ENCODE measurements at places on chromosomes 5 and 9. TPM values are rescaled to one million over a fixed set of nuclear protein-coding genes. Genes with fewer than 3 reads are reported as not detected.

- no peaks in the 10 kb centered on the region for H3K27me3 ChIP-seq
- peak; percentile 80 for DNase-seq
- H3K4me1 ChIP-seq = peaks cover 27% of the 10 kb centered on the region
- H3K36me3 ChIP-seq = no peaks in the 10 kb centered on the region
Measured at GRCh38 chr5:143405063-143405848, 1.8 kb upstream of the NR3C1 start.

- DNase-seq = no peak
- H3K4me1 ChIP-seq = no peaks in the 10 kb centered on the region
- no peaks in the 10 kb centered on the region for H3K27me3 ChIP-seq
- no peak overlapping the region for H3K4me3 ChIP-seq
Measured at GRCh38 chr5:32326216-32326772, 13.6 kb upstream of the MTMR12 start.

DNA sequence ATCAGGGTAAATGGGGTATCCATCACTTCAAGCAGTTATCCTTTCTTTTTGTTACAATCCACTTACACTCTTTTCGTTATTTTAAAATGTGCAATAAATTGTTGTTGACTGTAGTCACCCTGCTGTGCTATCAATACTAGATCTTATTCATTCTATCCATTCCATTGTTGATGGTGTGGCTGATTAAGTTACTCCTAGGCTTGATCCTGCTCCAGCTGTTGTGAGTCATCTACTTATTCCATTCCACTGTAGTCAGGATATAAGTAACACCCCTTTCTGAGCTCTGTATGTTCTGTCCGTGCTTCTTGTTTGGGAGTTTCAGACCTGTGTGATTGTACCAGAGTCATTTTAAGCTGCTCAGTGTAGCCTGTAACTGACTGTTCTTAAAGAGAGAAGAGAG is 122.5 kb upstream of the RUSC2 start:
- H3K36me3 ChIP-seq = peaks cover 9% of the 10 kb centered on the region
- H3K27me3 ChIP-seq = no peaks in the 10 kb centered on the region
- no peak overlapping the region for H3K4me3 ChIP-seq
- H3K4me1 ChIP-seq = peaks cover 31% of the 10 kb centered on the region

DNA sequence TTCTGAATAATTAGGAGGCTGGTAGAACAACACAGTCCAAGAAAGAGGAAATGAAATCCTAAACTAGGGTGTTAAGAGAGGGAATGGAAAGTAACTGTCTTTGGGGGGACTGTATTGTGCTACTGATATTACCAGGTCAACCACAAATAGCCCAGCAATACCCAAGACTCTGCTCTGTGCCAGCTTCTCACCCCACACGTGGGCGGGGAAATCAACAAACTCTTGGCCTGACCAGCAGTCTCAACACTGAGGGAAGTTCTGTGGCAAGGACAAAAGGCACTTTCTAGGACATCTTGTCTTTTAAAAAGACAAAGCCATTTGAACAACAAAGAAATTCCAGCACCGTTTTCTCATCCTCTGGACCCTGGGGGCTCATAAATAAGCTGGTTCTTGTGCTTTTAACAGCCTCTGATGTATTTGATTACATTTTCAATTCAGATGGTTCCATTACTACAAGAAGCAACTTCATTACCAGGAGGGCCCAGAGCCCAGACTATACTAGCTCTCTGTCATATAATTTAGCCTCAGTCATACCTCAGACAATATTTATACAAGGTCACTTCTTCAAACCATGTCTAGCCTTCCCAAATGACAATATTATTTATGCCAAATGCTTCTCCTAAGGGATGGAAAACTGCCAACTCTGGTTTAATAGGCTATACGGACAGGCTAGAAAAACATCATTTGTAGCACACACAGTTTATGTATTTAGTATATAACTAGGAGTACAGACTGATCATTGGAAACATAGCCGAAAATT is 297.8 kb downstream of the CWC27 start:
- H3K4me3 ChIP-seq = no peak overlapping the region
- peaks cover 6% of the 10 kb centered on the region for H3K4me1 ChIP-seq
- no peak for DNase-seq
- H3K36me3 ChIP-seq = no peaks in the 10 kb centered on the region

GRCh38 chr5:143435210-143435657 is 31.7 kb upstream of the NR3C1 start:
- no peaks in the 10 kb centered on the region for H3K27me3 ChIP-seq
- peak; percentile 18 for DNase-seq
- H3K4me1 ChIP-seq = no peaks in the 10 kb centered on the region

DNA sequence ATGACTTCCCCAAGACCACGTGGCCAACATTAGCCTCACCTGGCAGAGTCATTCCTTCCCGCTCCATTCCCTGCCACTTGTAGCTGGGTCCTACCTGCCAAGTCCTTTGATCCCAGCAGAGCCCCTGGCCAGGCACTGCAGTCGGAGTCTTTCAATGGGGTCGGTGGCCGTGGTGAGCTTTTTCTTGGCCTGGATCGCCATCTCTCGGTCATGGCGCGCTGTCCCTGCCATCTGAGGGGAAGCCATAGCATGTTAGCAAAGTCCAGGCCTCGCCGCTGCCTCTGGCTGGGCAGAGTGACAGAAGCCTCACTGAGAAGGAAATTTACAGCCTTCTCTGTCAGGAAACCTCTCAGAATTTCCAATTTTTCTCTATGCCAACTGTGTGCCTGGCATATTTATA is 17.5 kb downstream of the CAPSL start:
- no peaks in the 10 kb centered on the region for H3K36me3 ChIP-seq
- DNase-seq = no peak
- H3K27me3 ChIP-seq = peaks cover 3% of the 10 kb centered on the region
- no peak overlapping the region for H3K27ac ChIP-seq

DNA sequence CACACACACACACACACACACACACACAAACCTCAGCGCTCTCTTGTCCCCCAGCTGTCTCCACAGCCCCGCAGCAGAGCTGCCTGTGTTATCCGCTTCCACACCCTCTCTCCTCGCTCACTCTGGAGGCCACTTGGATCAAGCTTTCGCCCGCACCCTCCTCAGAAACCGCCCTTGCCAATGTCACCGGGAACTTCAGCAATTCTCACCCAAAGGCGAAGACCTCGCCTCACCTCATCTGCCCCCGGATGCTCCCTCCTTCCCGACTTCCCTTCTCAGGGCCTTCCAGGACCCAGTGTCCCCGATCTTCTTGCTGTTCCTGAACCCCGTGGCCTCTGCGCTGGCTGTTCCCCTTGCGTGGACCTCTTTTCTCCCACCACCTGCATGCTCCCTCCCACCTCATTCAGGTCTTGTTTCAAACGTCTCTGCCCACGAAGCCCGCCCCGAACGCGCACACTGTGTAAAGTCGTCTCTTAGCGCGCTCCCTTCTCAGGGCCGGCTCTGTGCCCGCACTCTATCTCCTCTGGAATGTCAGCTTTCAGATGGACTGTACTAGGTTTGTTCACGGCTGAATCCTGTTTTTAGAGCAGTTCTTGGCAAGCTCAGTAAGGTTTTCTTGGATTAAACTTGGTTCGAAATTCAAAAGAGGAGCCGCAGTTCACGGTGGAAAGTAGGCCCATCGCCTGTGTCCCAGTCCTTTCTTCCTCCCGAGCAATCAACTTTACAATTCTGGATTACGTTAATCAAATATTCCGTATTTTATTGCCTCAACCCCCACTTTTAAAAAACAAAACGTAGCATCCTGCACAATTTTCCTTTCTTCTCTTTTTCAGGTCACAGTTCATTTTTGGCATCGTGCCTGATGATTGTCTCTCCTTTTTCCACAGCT is 1.0 kb upstream of the TRIM7 start:
- H3K27ac ChIP-seq = no peak overlapping the region
- no peaks in the 10 kb centered on the region for H3K27me3 ChIP-seq
- H3K4me1 ChIP-seq = peaks cover 12% of the 10 kb centered on the region
- no peak overlapping the region for H3K4me3 ChIP-seq
- H3K36me3 ChIP-seq = no peaks in the 10 kb centered on the region

- DNase-seq = no peak
- no peak overlapping the region for H3K27ac ChIP-seq
- no peaks in the 10 kb centered on the region for H3K4me1 ChIP-seq
Measured at GRCh38 chr5:67941614-67942401, 273.7 kb upstream of the PIK3R1 start.

DNA sequence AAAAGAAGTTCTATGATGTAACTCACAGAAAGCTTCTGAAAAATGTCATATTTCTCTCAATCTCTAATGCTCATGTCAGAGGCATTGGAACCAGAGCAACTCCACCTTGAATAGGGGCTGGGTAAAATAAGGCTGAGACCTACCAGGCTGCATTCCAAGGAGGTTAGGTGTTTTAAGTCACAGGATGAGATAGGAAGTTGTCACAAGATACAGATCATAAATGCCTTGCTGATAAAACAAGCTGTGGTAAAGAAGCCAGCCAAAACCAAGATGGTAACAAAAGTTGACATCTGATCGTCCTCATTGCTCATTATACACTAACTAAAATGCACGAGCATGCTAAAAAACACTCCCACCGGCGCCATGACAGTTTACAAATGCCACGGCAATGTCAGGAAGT is 411.1 kb upstream of the GRIA1 start:
- no peak overlapping the region for H3K4me3 ChIP-seq
- no peak for DNase-seq
- H3K27me3 ChIP-seq = no peaks in the 10 kb centered on the region
- H3K27ac ChIP-seq = no peak overlapping the region
- no peaks in the 10 kb centered on the region for H3K36me3 ChIP-seq

GRCh38 chr5:170293273-170293672 is 4.3 kb downstream of the LCP2 start:
- H3K27me3 ChIP-seq = peaks cover 5% of the 10 kb centered on the region
- H3K27ac ChIP-seq = no peak overlapping the region
- no peak for DNase-seq
- no peaks in the 10 kb centered on the region for H3K36me3 ChIP-seq

DNA sequence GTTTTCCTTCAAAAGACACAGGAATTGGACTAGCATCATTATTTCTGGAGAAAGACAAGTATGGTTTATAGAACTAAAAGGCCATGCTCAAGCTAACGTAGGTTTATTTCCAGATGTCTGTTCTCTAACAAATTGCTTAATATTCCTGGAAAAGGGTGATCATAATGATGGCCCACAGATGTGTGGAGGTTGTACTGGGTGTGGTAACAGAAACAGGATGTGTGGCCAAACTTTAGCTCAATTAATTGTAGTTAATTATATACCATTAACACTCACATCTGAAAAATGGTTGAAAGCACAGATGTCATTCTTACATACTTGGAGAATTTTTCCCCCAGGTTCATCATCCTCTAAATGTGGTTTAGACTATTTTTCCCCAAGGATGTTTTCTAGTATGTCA is 292.7 kb upstream of the RASA1 start:
- no peak for DNase-seq
- no peak overlapping the region for H3K4me3 ChIP-seq
- H3K36me3 ChIP-seq = no peaks in the 10 kb centered on the region

- no peak overlapping the region for H3K4me3 ChIP-seq
- peaks cover 3% of the 10 kb centered on the region for H3K27me3 ChIP-seq
- no peak for DNase-seq
- no peak overlapping the region for H3K27ac ChIP-seq
- no peaks in the 10 kb centered on the region for H3K36me3 ChIP-seq
Measured at GRCh38 chr9:37676411-37676830, 25.7 kb downstream of the FRMPD1 start.

DNA sequence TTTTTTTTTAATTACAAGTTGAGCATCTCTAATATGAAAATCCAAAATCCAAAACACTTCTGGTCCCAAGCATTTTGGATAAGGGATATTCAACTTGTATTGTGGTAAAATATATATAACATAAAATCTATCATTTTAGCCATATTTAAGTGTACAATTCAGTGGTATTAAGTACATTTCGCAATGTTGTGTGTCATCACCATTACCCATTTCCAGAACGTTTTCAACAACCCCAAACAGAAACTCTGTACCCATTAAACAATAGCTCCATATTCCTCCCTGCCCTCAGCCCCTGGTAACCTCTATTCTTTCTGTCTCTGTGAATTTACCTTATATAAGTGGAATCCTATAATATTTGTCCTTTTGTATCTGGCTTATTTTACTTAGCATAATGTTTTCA is 24.9 kb downstream of the TICAM2 start:
- no peak overlapping the region for H3K4me3 ChIP-seq
- no peaks in the 10 kb centered on the region for H3K36me3 ChIP-seq

The IZUMO3 gene
- total RNA-seq = not detected

The SH3RF2 gene
- 0.84 TPM for total RNA-seq

The CDC25C gene
- 13.3 TPM for total RNA-seq

The PCDHGB4 gene
- total RNA-seq = 6.5 TPM

The SLCO4C1 gene
- not detected for total RNA-seq

All from endothelial cell of umbilical vein (primary cell).